ENCODE measurements at places on chromosomes 7 and 10. TPM values are rescaled to one million over a fixed set of nuclear protein-coding genes. Genes with fewer than 3 reads are reported as not detected.
A peak's percentile ranks its signal among the peaks of the same experiment; 100 is the strongest.

- no peaks in the 10 kb centered on the region for H3K27me3 ChIP-seq
- no peaks in the 10 kb centered on the region for H3K36me3 ChIP-seq
- H3K4me3 ChIP-seq, result no peak overlapping the region
- no peaks in the 10 kb centered on the region for H3K4me1 ChIP-seq
- H3K27ac ChIP-seq, result no peak overlapping the region
Measured at GRCh38 chr7:42740408-42740807, 171.5 kb downstream of the C7orf25 start.

AQP1 gene
- 229 TPM for total RNA-seq

DNA sequence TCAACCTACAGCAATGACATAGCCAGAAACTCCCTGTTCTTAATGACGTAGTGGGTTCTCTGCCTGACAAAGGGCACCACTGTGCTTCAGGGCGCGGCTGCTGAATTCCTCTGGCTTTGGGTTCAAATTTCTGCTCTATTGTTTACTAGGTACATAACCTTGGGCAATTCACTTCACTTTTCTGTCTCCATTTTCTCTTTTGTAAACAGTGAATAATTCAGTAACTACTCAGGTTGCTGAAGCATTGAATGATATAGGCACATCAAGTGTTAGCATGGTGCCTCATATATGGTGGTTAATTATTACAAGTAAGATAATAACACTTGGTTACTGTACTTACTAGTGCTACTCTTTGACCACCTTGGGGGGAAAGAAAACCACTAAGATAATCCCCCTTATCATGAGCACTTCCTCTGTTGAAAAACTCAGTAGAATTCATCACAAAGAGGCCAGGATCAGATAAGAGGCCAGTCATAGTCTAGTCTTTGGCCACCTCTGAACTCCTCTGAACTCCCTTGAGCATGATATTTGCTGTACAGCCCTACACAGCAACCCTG is 92.0 kb upstream of the AHR start:
- H3K4me1 ChIP-seq, result no peaks in the 10 kb centered on the region
- H3K36me3 ChIP-seq, result no peaks in the 10 kb centered on the region
- no peaks in the 10 kb centered on the region for H3K27me3 ChIP-seq

GRCh38 chr7:110507369-110507768 is 583.6 kb upstream of the LRRN3 start:
- no peak overlapping the region for H3K27ac ChIP-seq
- H3K27me3 ChIP-seq, result no peaks in the 10 kb centered on the region
- DNase-seq, result no peak
- H3K36me3 ChIP-seq, result no peaks in the 10 kb centered on the region
- H3K4me1 ChIP-seq, result no peaks in the 10 kb centered on the region
- H3K4me3 ChIP-seq, result no peak overlapping the region

GRCh38 chr7:46551603-46552002 is 630.5 kb upstream of the IGFBP3 start:
- no peak overlapping the region for H3K27ac ChIP-seq
- H3K4me1 ChIP-seq, result no peaks in the 10 kb centered on the region
- H3K36me3 ChIP-seq, result no peaks in the 10 kb centered on the region
- DNase-seq, result no peak
- H3K27me3 ChIP-seq, result no peaks in the 10 kb centered on the region

GSTO2 gene
- 1.2 TPM for total RNA-seq

SLC26A5 gene
- total RNA-seq, result not detected

- no peaks in the 10 kb centered on the region for H3K36me3 ChIP-seq
- DNase-seq, result no peak
- no peak overlapping the region for H3K4me3 ChIP-seq
- no peaks in the 10 kb centered on the region for H3K4me1 ChIP-seq
Measured at GRCh38 chr10:131213741-131214505, 97.6 kb downstream of the TCERG1L start.

DNA sequence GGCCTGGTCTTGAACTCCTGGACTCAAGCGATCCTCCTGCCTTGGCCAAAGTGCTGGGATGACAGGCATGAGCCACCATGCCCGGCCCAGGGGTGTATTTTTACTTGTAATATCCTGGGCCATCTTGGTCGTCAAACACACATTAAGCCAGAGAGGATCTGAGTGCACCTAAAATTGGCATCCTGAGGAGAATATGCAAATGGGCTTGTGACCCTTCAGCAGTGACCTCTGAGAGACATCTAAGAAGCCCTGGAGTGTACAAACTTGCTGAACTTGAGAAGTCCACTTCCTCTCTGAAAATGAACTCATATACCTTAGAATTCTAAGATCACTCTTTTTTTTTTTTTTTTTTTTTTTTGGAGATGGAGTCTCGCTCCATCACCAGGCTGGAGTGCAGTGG is 372.0 kb upstream of the C7orf33 start:
- H3K4me3 ChIP-seq, result no peak overlapping the region
- no peaks in the 10 kb centered on the region for H3K36me3 ChIP-seq
- no peaks in the 10 kb centered on the region for H3K27me3 ChIP-seq
- H3K4me1 ChIP-seq, result no peaks in the 10 kb centered on the region
- H3K27ac ChIP-seq, result no peak overlapping the region

H2BK1 gene
- total RNA-seq, result not detected

FAM25G gene
- total RNA-seq, result not detected

DNA sequence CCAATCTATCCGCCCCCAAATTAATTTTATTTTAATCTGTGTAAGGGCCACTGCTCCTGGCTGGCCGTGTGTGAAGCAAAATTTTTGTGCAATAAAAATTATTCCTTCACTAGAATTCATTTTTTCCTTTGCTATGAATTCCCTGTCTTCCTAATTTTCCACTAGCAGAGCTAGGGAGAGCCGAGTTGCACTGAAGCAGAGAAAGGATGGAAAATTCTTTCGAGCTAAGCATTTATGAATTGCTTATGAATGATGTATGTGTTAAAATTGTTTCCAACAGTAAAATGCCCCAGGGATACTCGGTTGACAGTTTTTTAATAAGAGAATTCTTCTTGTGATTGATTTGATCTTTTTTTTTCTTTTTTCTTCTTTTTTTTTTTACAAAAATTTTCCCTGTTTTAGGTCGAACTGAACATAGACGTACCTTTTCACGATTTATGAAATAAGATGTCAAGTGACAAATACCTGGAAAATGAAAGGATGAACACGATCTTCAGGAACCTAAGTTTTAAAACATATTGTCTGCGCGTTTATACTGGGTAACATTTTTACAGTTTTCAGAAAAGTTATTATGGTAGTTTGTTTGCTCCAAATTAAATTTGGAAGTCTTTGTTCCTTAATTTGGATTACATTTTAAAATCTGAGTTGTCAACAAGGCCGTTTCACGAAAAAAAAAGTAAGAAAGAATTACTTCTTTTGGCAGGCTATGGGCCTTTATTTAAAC is 288.8 kb upstream of the NFE2L3 start:
- H3K4me1 ChIP-seq, result peaks cover 12% of the 10 kb centered on the region
- H3K4me3 ChIP-seq, result peak overlapping the region; percentile 53
- DNase-seq, result no peak
- no peaks in the 10 kb centered on the region for H3K36me3 ChIP-seq

ITGA8 gene
- 1.4 TPM for total RNA-seq

UCN3 gene
- total RNA-seq, result not detected

DNA sequence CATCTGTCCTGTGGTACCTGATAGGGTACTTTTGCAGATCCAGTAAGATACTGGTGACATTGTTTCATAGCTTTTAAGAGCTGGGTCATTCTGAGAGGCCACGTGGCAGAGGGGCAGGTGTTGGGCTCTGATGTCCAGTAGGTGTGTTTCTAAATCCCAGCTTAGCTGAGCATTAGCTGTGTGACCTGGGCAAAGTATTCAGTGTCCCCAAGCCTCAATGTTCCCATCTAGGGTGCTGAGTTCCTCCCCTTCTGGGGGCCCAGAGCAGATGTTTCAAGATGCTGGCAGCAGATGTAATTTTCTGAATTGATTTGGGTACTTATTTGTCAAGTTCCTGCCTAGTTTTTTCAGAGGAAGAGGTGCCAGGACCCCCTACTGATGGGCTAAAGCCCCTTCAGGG is 52.9 kb downstream of the NEURL1 start:
- H3K27ac ChIP-seq, result peak overlapping the region; percentile 6
- H3K4me1 ChIP-seq, result peaks cover 43% of the 10 kb centered on the region
- H3K27me3 ChIP-seq, result no peaks in the 10 kb centered on the region
- no peaks in the 10 kb centered on the region for H3K36me3 ChIP-seq
- peak; percentile 17 for DNase-seq
- no peak overlapping the region for H3K4me3 ChIP-seq

DNA sequence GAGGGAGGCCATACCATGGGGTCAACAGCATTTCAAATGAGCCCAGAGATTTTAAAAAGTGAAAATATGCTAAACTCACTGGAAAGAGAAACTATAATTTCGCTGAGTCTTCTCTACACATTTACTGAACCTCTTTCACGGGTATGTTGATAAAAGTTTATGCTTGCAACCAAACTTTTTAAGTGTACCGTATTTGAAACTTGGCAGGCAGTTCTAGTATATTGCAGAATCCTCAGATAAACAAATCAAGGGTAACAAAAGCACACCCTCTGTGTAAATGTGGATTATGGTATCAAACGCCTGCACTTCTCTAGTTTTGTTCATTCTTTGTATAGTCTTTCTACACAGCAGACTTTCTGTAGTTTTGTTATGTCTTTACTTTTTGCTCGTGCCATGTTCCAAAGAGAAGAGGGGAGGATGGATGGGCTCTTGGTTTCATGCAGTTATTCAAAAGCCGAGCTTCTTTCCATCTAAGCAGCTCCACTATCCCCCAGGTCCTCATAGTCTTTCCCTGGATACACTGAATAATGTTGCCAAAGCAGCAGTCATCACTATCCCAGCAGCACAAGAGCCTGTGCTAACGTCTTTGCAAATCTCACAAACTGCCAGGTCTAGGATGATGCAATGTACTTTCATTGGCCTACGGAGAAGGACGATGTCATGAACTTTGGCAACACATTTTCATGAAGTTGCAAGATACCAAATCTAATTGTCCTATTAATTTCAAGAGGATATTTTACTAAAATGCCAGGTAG is 131.2 kb downstream of the MPP7 start:
- H3K4me1 ChIP-seq, result peaks cover 10% of the 10 kb centered on the region
- DNase-seq, result no peak
- H3K27ac ChIP-seq, result no peak overlapping the region
- H3K27me3 ChIP-seq, result no peaks in the 10 kb centered on the region

WDR37 gene
- total RNA-seq, result 19.2 TPM

ACTL6B gene
- not detected for total RNA-seq

NKX2-3 gene
- total RNA-seq, result not detected

DNA sequence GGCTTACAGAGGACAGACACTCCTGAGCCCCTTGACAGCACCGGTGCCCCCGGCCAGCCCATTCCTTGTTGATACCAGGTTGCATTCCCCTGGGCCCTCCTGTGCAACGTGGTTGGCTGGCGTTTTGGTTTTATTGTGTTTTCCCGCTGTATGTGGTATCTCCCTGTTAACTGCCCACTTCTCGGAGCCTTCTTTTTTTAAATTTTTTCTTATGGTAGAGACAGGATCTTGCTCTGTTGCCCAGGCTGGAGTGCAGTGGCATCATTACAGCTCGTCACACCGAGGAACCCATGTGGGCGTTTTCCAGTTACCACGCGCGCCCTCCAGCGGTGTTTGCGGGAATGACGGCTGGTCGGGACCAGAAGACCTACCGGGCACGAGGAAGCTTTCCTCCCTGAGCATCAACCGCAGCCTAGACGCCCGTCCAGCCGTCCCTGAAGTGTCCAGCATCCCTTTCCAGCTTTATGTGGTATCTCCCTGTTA is 16.9 kb upstream of the ZFAND2A start:
- H3K27ac ChIP-seq, result no peak overlapping the region
- DNase-seq, result peak; percentile 78
- peaks cover 2% of the 10 kb centered on the region for H3K27me3 ChIP-seq

GRCh38 chr7:2757904-2758672 is 70.1 kb downstream of the AMZ1 start:
- no peaks in the 10 kb centered on the region for H3K27me3 ChIP-seq
- H3K36me3 ChIP-seq, result no peaks in the 10 kb centered on the region
- peaks cover 46% of the 10 kb centered on the region for H3K4me1 ChIP-seq

DNA sequence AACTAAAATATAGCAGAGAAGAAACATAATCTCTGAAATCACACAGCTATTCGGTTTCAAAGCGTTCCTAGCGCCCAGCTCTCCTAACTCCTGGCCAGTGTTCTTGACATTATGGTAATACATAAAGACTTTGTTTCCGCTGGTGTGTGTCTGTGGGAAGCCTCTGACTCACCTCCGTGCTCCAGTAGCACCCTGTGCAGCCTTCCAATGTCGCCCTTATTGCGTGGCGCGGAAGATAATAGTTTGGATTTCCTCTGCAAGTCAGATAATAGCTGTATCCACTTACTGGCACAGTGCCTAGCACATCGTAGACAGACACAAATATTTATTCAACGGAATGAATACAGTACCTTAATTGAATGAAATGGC is 570 bp downstream of the BMS1 start:
- peak overlapping the region; percentile 90 for H3K27ac ChIP-seq
- no peaks in the 10 kb centered on the region for H3K27me3 ChIP-seq
- peak overlapping the region; percentile 85 for H3K4me3 ChIP-seq
- peaks cover 42% of the 10 kb centered on the region for H3K36me3 ChIP-seq
- peaks cover 9% of the 10 kb centered on the region for H3K4me1 ChIP-seq

- no peak for DNase-seq
- H3K4me1 ChIP-seq, result no peaks in the 10 kb centered on the region
- no peak overlapping the region for H3K27ac ChIP-seq
- H3K4me3 ChIP-seq, result no peak overlapping the region
Measured at GRCh38 chr7:2271273-2272026, 29.4 kb downstream of the NUDT1 start.

GRCh38 chr7:29797112-29797944 is 9.0 kb upstream of the WIPF3 start:
- no peak overlapping the region for H3K4me3 ChIP-seq
- no peak for DNase-seq
- no peaks in the 10 kb centered on the region for H3K27me3 ChIP-seq
- H3K36me3 ChIP-seq, result no peaks in the 10 kb centered on the region
- H3K27ac ChIP-seq, result no peak overlapping the region

DNA sequence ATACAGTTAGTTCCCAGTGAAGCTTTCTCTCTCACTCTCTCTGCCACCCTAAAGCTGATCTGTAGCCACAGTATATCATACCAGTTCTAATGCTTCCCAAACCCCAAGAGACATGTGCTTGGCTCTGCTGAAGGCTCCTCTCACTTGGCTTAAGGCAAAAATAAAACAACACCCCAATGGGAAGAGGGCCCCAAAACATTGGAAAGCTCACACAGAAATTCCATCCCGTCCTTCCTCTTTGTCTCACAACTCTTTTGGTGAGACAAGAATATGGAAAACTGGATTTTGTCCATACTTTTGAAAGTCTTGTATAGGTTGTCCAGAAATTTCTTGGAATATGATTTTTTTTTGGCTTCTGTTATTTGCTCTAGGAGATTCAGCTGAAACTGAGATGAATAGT is 56.1 kb upstream of the WNT16 start:
- H3K4me1 ChIP-seq, result no peaks in the 10 kb centered on the region
- peaks cover 63% of the 10 kb centered on the region for H3K36me3 ChIP-seq
- no peak overlapping the region for H3K4me3 ChIP-seq
- DNase-seq, result no peak

TWIST1 gene
- 1.1 TPM for total RNA-seq

GRCh38 chr10:51861731-51862130 is 162.3 kb upstream of the CSTF2T start:
- H3K27ac ChIP-seq, result peak overlapping the region; percentile 78
- no peaks in the 10 kb centered on the region for H3K27me3 ChIP-seq
- peak; percentile 84 for DNase-seq

- no peak overlapping the region for H3K4me3 ChIP-seq
- peaks cover 3% of the 10 kb centered on the region for H3K4me1 ChIP-seq
- no peak for DNase-seq
- no peaks in the 10 kb centered on the region for H3K27me3 ChIP-seq
- H3K27ac ChIP-seq, result no peak overlapping the region
Measured at GRCh38 chr7:78326189-78326588, 527.6 kb downstream of the PHTF2 start.

Measured in psoas muscle (tissue), 8 donors.